ENCODE measurements at places on chromosomes 16 and 17. TPM values are rescaled to one million over a fixed set of nuclear protein-coding genes. Genes with fewer than 3 reads are reported as not detected.
A peak's percentile ranks its signal among the peaks of the same experiment; 100 is the strongest.

NTN1 gene
- total RNA-seq, result 10.4 TPM

OR3A2 gene
- total RNA-seq, result 0.08 TPM

CA5A gene
- total RNA-seq, result not detected

TBC1D3K gene
- total RNA-seq, result not detected

HP gene
- not detected for total RNA-seq

LGALS9C gene
- not detected for total RNA-seq

EME1 gene
- 20.8 TPM for total RNA-seq

PGAP6 gene
- 27.5 TPM for total RNA-seq

DNA sequence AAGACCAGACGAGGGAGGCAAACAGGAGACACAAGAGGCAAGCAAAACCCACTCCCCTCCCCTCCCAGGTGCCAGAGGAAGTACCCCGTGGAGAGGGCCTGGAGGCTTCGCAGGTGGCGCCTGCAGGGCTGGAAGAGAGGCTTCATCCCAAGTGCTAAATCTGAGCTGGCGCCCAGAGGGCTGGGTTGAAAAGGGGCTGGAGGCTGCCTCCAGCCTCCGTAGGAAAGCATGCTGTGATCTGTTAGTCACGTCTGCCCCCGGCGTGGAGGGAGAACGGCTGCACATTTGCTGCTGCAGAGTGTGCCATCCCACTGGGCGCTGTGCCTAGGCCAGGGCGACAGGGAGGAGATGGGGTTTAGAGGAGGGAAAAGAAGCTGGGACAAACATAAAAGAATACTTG, 16.9 kb downstream of the RPH3AL start:
- H3K4me1 ChIP-seq, result peaks cover 13% of the 10 kb centered on the region
- H3K27me3 ChIP-seq, result no peaks in the 10 kb centered on the region
- no peak overlapping the region for H3K4me3 ChIP-seq
- no peaks in the 10 kb centered on the region for H3K36me3 ChIP-seq

GRCh38 chr16:17404941-17405689, 65.6 kb downstream of the XYLT1 start:
- H3K27me3 ChIP-seq, result no peaks in the 10 kb centered on the region
- H3K36me3 ChIP-seq, result no peaks in the 10 kb centered on the region
- DNase-seq, result no peak
- no peak overlapping the region for H3K27ac ChIP-seq

DNA sequence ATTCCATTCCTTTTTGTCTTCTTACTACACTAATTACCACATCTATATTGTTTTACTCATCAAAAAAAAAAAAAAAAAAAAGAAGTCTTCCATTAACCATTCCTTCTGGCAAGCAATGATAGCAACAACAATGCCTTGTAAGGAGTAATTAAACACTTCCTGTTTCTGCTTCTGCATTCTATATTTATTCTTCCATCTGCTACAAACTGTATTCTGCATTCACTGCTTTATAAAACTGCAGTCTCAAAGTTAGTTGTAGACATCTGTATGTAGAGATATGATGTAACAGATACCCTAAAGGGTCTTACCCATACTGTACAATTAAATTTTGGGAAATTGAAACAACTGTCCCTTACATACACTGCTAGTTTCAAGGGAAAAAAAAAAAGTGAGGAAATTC, 28.7 kb upstream of the ABCA6 start:
- H3K4me3 ChIP-seq, result no peak overlapping the region
- DNase-seq, result no peak
- H3K27ac ChIP-seq, result no peak overlapping the region

DNA sequence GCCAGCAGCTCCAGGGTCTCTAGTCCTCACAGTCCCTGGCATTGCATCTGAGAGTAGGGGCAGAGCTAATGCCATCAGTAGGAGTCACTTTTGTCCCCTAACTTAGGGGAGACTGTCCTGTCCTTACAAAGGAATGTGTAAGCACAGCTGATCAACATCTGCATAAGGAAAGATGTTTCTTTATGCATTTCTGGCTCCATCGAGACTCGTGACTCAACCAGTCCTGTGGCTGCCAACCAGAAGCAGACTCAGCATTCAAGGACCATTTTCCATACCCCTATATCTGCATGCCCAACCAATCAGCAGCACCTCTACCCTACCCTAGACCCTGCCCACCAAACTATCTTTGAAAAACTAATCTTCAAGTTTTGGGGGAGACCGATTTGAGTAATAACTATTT, 8.2 kb upstream of the MPP2 start:
- no peaks in the 10 kb centered on the region for H3K4me1 ChIP-seq
- DNase-seq, result no peak
- peaks cover 29% of the 10 kb centered on the region for H3K27me3 ChIP-seq
- no peaks in the 10 kb centered on the region for H3K36me3 ChIP-seq

- H3K36me3 ChIP-seq, result no peaks in the 10 kb centered on the region
- no peak for DNase-seq
- H3K27ac ChIP-seq, result no peak overlapping the region
- H3K4me1 ChIP-seq, result no peaks in the 10 kb centered on the region
Measured at GRCh38 chr17:35984140-35984539, 2.4 kb downstream of the CCL14 start.

DNA sequence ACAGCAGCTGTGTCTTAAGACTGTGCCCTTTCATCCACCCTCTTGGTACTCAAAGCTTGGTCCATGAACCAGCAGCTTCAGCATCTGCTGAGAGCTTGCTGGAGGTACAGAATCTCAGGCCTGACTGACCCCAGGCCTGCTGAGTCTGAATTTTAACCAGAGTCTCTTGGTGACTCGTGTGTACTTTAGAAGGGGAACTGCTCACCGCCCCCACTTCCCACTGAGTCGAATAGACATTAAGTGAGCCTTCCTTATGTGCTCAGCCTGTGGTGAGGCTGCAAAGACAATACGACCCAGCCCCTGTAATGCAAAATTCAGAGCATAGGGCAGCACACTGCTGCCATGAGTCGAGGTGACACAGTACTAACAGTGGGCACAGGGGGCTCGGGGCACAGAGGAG, 662.8 kb downstream of the WWOX start:
- H3K4me1 ChIP-seq, result peaks cover 3% of the 10 kb centered on the region
- no peaks in the 10 kb centered on the region for H3K36me3 ChIP-seq
- DNase-seq, result no peak
- no peak overlapping the region for H3K4me3 ChIP-seq
- H3K27me3 ChIP-seq, result no peaks in the 10 kb centered on the region

DNA sequence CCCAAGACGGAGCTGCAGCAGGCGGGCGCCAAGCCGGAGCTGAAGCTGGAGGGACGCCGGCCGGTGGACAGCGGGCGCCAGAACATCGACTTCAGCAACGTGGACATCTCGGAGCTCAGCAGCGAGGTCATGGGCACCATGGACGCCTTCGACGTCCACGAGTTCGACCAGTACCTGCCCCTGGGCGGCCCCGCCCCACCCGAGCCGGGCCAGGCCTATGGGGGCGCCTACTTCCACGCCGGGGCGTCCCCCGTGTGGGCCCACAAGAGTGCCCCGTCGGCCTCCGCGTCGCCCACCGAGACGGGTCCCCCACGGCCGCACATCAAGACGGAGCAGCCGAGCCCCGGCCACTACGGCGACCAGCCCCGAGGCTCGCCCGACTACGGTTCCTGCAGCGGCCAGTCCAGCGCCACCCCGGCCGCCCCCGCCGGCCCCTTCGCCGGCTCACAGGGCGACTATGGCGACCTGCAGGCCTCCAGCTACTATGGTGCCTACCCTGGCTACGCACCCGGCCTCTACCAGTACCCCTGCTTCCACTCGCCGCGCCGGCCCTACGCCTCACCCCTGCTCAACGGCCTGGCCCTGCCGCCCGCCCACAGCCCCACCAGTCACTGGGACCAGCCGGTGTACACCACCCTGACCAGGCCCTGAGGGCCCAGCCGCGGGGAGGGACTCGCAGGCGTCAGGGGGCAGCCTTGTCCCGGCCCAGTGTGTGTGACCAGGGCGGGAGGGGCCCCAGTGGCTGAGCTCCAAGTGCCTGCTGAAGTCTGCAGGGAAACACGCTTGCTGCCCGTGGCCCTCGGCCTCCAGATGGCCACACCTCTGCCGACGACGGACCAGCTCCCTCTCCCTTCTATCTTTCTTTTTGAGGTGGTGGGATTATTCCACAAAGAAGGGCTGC, 3.4 kb downstream of the SOX8 start:
- peaks cover 41% of the 10 kb centered on the region for H3K36me3 ChIP-seq
- H3K4me3 ChIP-seq, result peak overlapping the region; percentile 86
- DNase-seq, result peak; percentile 20
- H3K27ac ChIP-seq, result peak overlapping the region; percentile 19

DNA sequence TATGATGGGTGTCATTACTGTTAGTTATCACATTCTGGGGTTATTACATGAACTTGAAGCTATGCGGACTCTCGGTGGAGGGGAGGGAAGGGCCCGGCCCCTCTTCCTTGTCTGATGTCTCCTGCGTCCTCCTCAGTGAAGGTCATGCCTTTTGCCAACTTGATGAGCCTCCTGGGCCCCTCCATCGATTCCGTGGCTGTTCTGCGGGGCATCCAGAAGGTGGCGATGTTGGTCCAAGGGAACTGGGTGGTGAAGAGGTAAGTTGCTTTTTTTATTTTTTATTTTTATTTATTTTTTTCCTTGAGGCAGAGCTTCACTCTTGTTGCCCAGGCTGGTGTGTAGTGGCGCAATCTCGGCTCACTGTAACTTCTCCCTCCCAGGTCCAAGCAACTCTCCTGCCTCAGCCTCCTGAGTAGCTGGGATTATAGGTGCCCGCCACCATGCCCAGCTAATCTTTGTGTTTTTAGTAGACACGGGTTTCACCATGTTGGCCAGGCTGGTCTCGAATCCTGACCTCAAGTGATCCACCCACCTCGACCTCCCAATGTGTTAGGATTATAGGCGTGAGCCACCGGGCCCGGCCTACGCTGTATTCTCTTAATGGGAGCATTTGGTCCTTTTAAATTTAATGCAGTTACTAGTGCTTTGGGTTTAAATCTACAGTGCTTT, 21.6 kb downstream of the POLR3E start:
- peaks cover 16% of the 10 kb centered on the region for H3K36me3 ChIP-seq
- H3K4me1 ChIP-seq, result no peaks in the 10 kb centered on the region
- no peak overlapping the region for H3K27ac ChIP-seq
- H3K27me3 ChIP-seq, result no peaks in the 10 kb centered on the region
- no peak overlapping the region for H3K4me3 ChIP-seq

DNA sequence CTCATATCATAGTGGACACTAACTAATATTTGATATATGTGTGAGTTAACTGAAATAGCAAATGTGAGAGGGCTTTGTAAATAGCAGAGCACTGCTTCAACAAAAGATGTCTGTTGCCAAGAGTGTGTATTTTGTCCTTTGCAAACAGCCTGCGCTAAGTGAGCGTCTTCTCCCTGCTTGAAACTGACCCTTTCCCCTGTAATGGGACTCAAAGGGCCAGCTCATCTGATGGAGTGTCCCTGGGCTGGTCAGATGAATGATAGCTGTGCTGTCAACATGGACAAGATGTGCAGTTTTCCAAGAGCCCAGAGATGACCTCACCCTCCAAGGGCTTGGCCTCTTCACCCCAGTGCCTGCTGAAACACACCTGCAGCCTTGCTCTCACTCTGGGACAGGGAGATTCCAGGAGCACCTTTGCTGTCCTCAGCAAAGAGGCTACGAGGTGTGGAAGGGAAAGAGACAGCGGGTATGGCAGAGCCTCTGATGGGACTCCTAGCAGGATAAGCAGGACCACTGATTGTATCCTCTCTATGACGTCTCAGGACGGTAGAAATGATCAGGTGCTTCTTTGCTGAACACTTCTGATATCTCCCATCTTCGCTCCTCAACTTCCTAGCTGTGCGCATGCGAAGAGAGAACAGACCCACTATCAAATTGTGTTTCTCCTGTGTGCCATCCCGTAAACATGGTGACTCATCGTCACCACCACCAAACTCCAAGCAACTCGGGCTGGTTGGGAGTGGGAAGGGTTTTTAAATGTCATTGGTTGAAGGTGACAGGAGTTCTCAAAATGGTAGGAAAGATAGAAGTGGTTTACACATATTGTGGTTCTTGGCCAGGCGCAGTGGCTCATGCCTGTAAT, 35.8 kb upstream of the TBX2 start:
- H3K27me3 ChIP-seq, result no peaks in the 10 kb centered on the region
- H3K4me1 ChIP-seq, result no peaks in the 10 kb centered on the region
- H3K36me3 ChIP-seq, result no peaks in the 10 kb centered on the region
